ENCODE measurements at places on chromosomes 1 and 21. TPM values are rescaled to one million over a fixed set of nuclear protein-coding genes. Genes with fewer than 3 reads are reported as not detected.

Gene MEGF6
- total RNA-seq, result 24.7 TPM

Gene SPRR2E
- total RNA-seq, result not detected

Gene LIN28A
- total RNA-seq, result not detected

Gene ICOSLG
- total RNA-seq, result 0.72 TPM

Gene PMF1
- 54.7 TPM for total RNA-seq

Gene AMY1A
- total RNA-seq, result not detected

Gene DISP1
- 1.9 TPM for total RNA-seq

Gene RNF19B
- total RNA-seq, result 34.2 TPM

Gene TRPM2
- not detected for total RNA-seq
